ENCODE measurements at places on chromosomes 12 and 14.

DNA sequence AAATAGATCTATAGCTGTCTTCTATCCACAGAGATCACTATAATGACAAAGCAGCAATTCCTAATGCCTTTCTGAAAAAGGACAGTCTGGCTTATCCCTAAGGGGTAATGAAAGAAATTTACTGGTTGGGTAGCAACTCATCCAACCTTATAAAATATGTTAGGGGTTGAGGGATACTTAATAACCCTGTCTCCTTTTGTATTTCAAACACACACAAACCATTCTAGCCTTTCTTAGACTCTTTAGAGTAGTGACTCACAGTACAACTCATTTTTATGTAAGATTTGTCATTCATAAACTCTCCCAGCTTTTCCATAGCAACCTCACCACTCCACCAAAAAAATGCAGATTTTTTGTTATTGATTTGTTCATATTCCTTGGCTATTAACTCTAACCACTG is 167.9 kb downstream of the FSCB start:
- DNase-seq = no peak

DNA sequence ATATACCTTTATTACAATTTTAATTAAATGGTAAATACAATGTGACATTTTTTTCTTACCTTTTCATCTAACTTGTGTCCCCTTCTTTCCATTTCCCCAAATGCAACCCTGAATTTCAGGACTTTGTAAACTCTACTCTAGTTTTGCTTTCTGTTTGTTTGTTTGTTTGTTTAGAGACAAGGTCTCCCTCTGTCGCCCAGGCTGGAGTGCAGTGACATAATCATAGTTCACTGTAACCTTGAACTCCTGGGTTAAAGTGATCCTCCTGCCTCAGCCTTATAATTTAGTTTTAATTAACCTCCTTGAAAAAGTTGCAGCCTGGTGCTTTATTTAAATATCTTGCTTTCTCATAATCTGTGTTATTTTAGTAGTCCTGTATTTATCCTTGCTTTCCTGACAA is 59.0 kb upstream of the MON2 start:
- no peak for DNase-seq

GRCh38 chr14:57297852-57298251 is 29.1 kb downstream of the AP5M1 start:
- no peak for DNase-seq

DNA sequence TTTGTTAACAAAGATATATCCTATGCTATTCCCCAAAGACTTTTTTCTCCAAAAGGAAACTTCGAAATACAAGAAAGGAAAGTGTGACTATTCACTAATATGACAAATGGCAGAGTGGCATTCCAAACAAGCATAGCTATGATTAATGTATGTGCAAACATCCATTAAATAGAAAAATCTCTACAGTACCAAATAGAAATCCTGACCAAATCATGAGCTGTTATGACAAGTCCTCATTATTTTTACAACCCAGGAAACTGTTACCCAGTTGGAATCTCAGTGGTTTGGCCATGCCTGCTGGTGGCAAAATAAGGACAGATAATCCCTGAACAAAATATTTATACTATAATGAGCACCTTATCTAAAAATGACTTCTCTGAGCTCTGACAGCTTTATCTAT is 202.1 kb downstream of the SEC23A start:
- no peak for DNase-seq

- no peak for DNase-seq
Observed at GRCh38 chr12:15179672-15180071, 41.5 kb downstream of the RERG start.

- DNase-seq = no peak
Observed at GRCh38 chr12:51868821-51869495, 18.9 kb upstream of the ANKRD33 start.

- no peak for DNase-seq
Observed at GRCh38 chr14:98835051-98835824, 436.8 kb downstream of the BCL11B start.

GRCh38 chr14:101001311-101002069 is 98.0 kb upstream of the RTL1 start:
- DNase-seq = no peak

GRCh38 chr12:50569321-50569720 is 64.5 kb downstream of the DIP2B start:
- DNase-seq = no peak

GRCh38 chr14:76937181-76938091 is 91.1 kb downstream of the IRF2BPL start:
- DNase-seq = no peak

All from SHP77 treated with DMSO at 0.1 percent for 48 hours (cell line).